Naive thymus-derived CD8-positive, alpha-beta T cell (primary cell): ENCODE measurements at places on chromosomes 2 and 18. TPM values are rescaled to one million over a fixed set of nuclear protein-coding genes. Genes with fewer than 3 reads are reported as not detected.

GRCh38 chr2:53854678-53855077, 5.1 kb downstream of the GPR75 start:
- no peak overlapping the region for H3K4me3 ChIP-seq
- no peaks in the 10 kb centered on the region for H3K27me3 ChIP-seq
- peak overlapping the region; percentile 27 for H3K27ac ChIP-seq
- no peaks in the 10 kb centered on the region for H3K36me3 ChIP-seq

GRCh38 chr18:61699397-61700110, 193.3 kb downstream of the RNF152 start:
- H3K36me3 ChIP-seq: no peaks in the 10 kb centered on the region
- H3K27ac ChIP-seq: no peak overlapping the region
- H3K4me3 ChIP-seq: no peak overlapping the region
- no peaks in the 10 kb centered on the region for H3K4me1 ChIP-seq
- DNase-seq: no peak
- H3K27me3 ChIP-seq: peaks cover 7% of the 10 kb centered on the region

- peaks cover 36% of the 10 kb centered on the region for H3K4me1 ChIP-seq
- H3K4me3 ChIP-seq: no peak overlapping the region
- H3K36me3 ChIP-seq: no peaks in the 10 kb centered on the region
- H3K27ac ChIP-seq: no peak overlapping the region
- DNase-seq: no peak
- no peaks in the 10 kb centered on the region for H3K27me3 ChIP-seq
These were observed 81.5 kb downstream of the LDLRAD4 start for GRCh38 chr18:13300029-13300428.

The MALT1 gene
- total RNA-seq: 70.2 TPM

GRCh38 chr2:116754381-116755101, 1060.0 kb upstream of the DDX18 start:
- DNase-seq: no peak
- H3K36me3 ChIP-seq: no peaks in the 10 kb centered on the region
- H3K4me3 ChIP-seq: no peak overlapping the region
- H3K4me1 ChIP-seq: no peaks in the 10 kb centered on the region
- H3K27me3 ChIP-seq: no peaks in the 10 kb centered on the region

The RAB12 gene
- total RNA-seq: 23.7 TPM

The COL5A2 gene
- 1.6 TPM for total RNA-seq

DNA sequence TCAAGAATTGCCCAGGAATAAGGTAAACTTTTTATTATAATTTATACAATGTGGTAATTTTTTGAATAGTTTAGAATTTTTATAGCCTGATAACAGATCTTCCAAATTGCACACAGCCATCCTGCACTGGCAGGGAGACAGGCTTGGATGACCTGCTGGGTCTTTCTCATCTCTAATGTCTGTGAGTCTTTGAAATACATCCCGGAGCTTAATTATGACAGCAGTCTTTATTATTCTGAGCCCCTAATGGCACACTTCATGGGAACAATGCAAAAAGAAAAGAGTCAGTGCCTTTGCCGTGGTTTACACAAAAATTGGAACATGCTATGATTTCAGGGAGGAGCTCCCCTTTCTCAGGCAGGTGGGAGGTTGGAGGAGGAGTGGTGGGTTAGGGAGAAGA, 71.0 kb downstream of the TMEM182 start:
- no peak overlapping the region for H3K27ac ChIP-seq
- no peaks in the 10 kb centered on the region for H3K27me3 ChIP-seq
- H3K36me3 ChIP-seq: no peaks in the 10 kb centered on the region
- DNase-seq: no peak
- no peaks in the 10 kb centered on the region for H3K4me1 ChIP-seq
- H3K4me3 ChIP-seq: no peak overlapping the region

DNA sequence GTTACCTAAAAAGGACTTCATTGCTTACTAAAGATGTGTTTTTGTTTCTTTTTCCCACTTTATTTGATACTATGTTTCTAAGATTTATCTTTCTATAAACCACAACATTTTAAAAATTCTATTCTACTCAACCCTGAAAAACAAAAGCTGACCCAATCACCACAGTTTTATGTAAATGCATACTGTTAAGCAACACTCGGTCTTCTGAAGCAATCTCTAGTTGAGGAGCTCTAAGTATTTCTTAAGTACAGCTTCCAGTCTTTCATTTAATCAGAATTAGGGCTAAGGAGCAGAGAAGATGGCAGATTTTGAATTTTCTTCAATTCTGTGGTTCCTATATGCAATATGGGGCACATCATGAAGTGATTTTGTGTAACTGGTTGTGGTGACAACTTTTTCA, 72.2 kb upstream of the SLC4A10 start:
- H3K36me3 ChIP-seq: no peaks in the 10 kb centered on the region
- no peak overlapping the region for H3K4me3 ChIP-seq
- DNase-seq: no peak
- H3K27ac ChIP-seq: no peak overlapping the region

The HRH4 gene
- total RNA-seq: not detected

GRCh38 chr2:206531996-206532543, 88.7 kb downstream of the ADAM23 start:
- H3K36me3 ChIP-seq: no peaks in the 10 kb centered on the region
- H3K27me3 ChIP-seq: peaks cover 10% of the 10 kb centered on the region
- DNase-seq: no peak
- H3K27ac ChIP-seq: no peak overlapping the region
- H3K4me1 ChIP-seq: peaks cover 12% of the 10 kb centered on the region

DNA sequence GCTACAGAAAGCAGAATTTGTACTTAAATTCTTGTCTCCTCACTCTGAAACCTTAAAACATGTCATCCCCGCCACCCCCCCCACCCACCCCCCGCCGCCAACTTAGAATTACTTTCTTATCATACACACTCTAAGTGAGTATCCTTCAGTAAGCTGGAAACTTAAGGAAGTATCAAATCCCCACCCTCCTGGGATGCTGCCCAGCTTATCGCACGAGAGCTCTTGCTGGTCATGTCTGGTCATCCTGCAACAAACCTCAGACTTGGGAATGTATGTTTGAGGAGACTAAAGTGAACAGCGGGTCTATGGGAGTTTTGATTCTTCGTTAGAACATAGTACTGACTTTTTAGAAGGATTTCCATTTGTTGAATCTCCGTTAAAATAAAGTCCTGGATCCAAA, 203.3 kb downstream of the PTGR3 start:
- H3K27me3 ChIP-seq: no peaks in the 10 kb centered on the region
- peaks cover 17% of the 10 kb centered on the region for H3K36me3 ChIP-seq
- H3K27ac ChIP-seq: no peak overlapping the region
- no peak for DNase-seq

GRCh38 chr2:234719116-234719716, 222.3 kb upstream of the ARL4C start:
- H3K4me3 ChIP-seq: no peak overlapping the region
- DNase-seq: no peak
- H3K27ac ChIP-seq: no peak overlapping the region
- H3K4me1 ChIP-seq: no peaks in the 10 kb centered on the region
- H3K36me3 ChIP-seq: no peaks in the 10 kb centered on the region
- H3K27me3 ChIP-seq: peaks cover 5% of the 10 kb centered on the region

- H3K36me3 ChIP-seq: no peaks in the 10 kb centered on the region
- no peak for DNase-seq
- H3K4me1 ChIP-seq: no peaks in the 10 kb centered on the region
- H3K27me3 ChIP-seq: no peaks in the 10 kb centered on the region
- H3K27ac ChIP-seq: no peak overlapping the region
These were observed 151.2 kb downstream of the CALCRL start for GRCh38 chr2:187296869-187297268.

The DNAH6 gene
- total RNA-seq: 1.5 TPM

DNA sequence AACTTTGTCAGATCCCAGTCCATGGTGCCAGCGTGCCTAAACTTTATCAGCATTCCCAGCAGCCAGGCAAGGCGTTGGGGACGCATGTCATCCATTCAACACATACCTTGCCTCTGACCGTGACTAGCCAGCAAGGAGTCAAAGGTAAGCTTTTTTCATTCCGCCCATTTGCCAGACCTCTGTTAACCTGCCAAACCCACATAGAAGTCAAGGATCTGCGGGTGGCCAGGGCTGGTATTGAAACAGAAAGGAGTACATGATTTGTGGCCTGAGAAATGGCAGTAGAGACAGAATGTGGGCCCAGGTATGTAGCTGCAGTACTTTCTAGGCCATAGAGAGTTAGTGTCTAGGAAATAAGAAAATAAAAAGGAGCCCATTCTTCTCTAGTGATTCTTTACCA, 240.2 kb downstream of the LTBP1 start:
- no peak overlapping the region for H3K4me3 ChIP-seq
- no peak for DNase-seq
- H3K27ac ChIP-seq: no peak overlapping the region
- no peaks in the 10 kb centered on the region for H3K27me3 ChIP-seq
- no peaks in the 10 kb centered on the region for H3K4me1 ChIP-seq
- H3K36me3 ChIP-seq: no peaks in the 10 kb centered on the region

The HSPE1 gene
- 65.8 TPM for total RNA-seq

- no peak overlapping the region for H3K4me3 ChIP-seq
- peaks cover 3% of the 10 kb centered on the region for H3K36me3 ChIP-seq
- H3K4me1 ChIP-seq: peaks cover 5% of the 10 kb centered on the region
- no peak overlapping the region for H3K27ac ChIP-seq
- DNase-seq: no peak
These were observed 3.1 kb downstream of the DCC start for GRCh38 chr18:52343138-52343537.

GRCh38 chr18:35087726-35088125, 46.5 kb downstream of the MAPRE2 start:
- H3K4me1 ChIP-seq: peaks cover 52% of the 10 kb centered on the region
- H3K36me3 ChIP-seq: peaks cover 9% of the 10 kb centered on the region
- no peak overlapping the region for H3K27ac ChIP-seq
- no peak overlapping the region for H3K4me3 ChIP-seq
- H3K27me3 ChIP-seq: no peaks in the 10 kb centered on the region

GRCh38 chr2:235757212-235757611, 263.4 kb downstream of the AGAP1 start:
- no peak for DNase-seq
- H3K27me3 ChIP-seq: peaks cover 2% of the 10 kb centered on the region
- no peak overlapping the region for H3K4me3 ChIP-seq
- no peaks in the 10 kb centered on the region for H3K36me3 ChIP-seq

DNA sequence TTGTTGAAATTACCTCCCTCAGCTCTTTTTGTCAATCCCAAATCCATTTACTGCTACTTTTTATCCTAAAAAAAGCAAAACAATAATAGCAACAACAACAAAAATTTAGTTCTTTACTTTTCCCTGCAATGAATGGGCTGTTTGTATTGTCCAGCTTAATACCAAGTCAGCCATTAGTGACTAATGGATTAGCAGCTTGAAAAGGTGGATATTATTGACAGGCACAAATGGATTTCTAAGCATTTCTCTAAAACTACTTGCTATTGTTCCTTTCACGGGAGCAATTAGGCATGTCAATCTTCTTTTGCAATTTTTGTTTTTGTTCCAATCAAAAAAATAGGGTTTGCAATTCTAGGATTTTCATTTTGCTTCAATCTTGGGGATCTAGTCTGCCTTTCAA, 32.1 kb upstream of the SPAG16 start:
- H3K4me1 ChIP-seq: no peaks in the 10 kb centered on the region
- H3K27ac ChIP-seq: no peak overlapping the region
- no peak for DNase-seq
- H3K4me3 ChIP-seq: no peak overlapping the region
- no peaks in the 10 kb centered on the region for H3K36me3 ChIP-seq

The SCN9A gene
- total RNA-seq: not detected

- DNase-seq: no peak
- peaks cover 44% of the 10 kb centered on the region for H3K36me3 ChIP-seq
- H3K27me3 ChIP-seq: peaks cover 34% of the 10 kb centered on the region
- H3K27ac ChIP-seq: no peak overlapping the region
- H3K4me3 ChIP-seq: no peak overlapping the region
These were observed 21.2 kb upstream of the OR6B3 start for GRCh38 chr2:240074545-240074944.

The CAVIN2 gene
- not detected for total RNA-seq

- H3K27ac ChIP-seq: no peak overlapping the region
- H3K4me3 ChIP-seq: no peak overlapping the region
- H3K36me3 ChIP-seq: peaks cover 34% of the 10 kb centered on the region
- no peak for DNase-seq
- H3K27me3 ChIP-seq: no peaks in the 10 kb centered on the region
These were observed 21.9 kb downstream of the EHBP1 start for GRCh38 chr2:62727259-62727867.

GRCh38 chr2:143524559-143525401, 395.6 kb downstream of the ARHGAP15 start:
- peak overlapping the region; percentile 89 for H3K27ac ChIP-seq
- DNase-seq: no peak
- H3K27me3 ChIP-seq: no peaks in the 10 kb centered on the region
- H3K4me3 ChIP-seq: peak overlapping the region; percentile 48
- H3K4me1 ChIP-seq: peaks cover 68% of the 10 kb centered on the region
